HT-29 (cell line): ENCODE measurements at places on chromosomes 2 and 18. TPM values are rescaled to one million over a fixed set of nuclear protein-coding genes. Genes with fewer than 3 reads are reported as not detected.

DNA sequence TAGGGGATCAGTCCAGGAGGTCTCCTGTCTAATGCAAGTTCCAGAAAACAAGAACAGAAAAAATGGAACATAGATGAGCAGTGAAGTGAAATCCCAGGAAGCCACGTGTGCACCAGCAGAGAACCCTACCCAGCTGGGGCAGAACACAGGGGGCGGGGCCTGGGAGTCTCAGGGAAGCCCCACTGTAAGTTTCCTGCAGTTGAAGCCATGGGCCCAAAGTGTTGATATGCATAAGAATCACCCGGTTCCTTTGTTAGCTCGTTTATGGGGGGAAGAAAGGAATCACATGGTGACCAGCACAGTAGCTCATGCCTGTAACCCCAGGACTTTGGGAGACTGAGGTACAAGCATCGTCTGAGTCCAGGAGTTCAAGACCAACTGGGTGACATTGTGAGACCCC is 131.3 kb downstream of the INO80D start:
- DNase-seq: no peak

- DNase-seq: no peak
Observed at GRCh38 chr2:85890522-85891176, 1.9 kb upstream of the ST3GAL5 start.

GRCh38 chr2:55891671-55892094 is 31.9 kb downstream of the EFEMP1 start:
- DNase-seq: no peak

Gene ARMC9
- total RNA-seq: 26.2 and 29.7 TPM in 2 replicates

DNA sequence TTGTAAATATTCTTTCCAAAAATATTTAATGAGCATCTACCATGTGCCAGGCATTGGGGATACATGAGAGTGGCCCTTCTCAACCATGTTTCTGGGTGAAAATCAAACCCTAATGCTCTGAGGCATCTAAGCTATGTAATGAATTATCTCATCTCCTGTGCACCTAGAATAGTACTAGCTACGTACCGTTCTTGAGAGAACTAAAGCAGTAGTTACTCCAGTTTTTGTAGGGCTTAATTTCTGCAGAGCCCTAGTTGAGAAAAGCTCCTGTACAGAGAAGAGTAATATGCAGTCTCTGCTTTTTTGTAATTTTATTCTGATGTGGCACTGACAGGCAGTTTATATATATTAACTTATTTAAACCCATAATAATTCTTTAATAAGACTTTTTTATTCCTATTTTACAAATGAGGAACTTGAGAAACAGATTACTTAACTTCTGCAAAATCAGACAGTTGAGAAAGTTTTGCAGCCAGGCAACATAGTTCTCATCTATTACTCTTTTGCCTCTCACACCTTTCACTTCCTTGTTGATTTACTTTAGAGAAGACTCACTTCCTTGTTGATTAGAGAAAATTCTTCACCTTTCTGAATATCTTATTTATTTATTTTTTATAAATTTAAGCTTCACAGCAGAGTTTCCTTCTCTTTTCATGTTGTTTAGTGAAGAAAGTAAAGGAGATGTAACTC is 3.1 kb downstream of the SPOPL start:
- DNase-seq: peak; percentile 38

DNA sequence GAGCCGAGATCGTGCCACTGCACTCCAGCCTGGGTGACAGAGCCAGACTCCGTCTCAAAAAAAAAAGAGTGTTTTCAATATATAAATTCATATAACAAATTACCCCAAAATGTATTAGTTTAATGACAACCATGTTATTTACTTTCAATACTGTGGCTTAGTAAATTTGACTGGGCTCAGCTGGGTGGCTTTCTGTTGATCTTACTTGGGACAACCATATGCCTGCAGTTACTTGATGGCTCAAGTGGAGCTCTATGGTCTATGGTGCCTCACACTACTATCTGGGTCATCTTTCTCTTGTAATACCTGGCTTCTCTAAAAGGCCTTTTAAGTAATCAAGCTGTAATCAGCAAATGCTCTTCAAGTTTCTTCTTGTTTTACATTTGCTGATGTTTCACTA is 341.5 kb upstream of the SPHKAP start:
- DNase-seq: no peak

Gene CBLN2
- not detected in 2 replicates for total RNA-seq

GRCh38 chr2:3680548-3681345 is 22.6 kb upstream of the DCDC2C start:
- DNase-seq: no peak

Gene SERPINB8
- total RNA-seq: 3.4 and 4.8 TPM in 2 replicates
